LHCN-M2 (cell line): ENCODE measurements at places on chromosomes 13 and 19. TPM values are rescaled to one million over a fixed set of nuclear protein-coding genes. Genes with fewer than 3 reads are reported as not detected.

DNA sequence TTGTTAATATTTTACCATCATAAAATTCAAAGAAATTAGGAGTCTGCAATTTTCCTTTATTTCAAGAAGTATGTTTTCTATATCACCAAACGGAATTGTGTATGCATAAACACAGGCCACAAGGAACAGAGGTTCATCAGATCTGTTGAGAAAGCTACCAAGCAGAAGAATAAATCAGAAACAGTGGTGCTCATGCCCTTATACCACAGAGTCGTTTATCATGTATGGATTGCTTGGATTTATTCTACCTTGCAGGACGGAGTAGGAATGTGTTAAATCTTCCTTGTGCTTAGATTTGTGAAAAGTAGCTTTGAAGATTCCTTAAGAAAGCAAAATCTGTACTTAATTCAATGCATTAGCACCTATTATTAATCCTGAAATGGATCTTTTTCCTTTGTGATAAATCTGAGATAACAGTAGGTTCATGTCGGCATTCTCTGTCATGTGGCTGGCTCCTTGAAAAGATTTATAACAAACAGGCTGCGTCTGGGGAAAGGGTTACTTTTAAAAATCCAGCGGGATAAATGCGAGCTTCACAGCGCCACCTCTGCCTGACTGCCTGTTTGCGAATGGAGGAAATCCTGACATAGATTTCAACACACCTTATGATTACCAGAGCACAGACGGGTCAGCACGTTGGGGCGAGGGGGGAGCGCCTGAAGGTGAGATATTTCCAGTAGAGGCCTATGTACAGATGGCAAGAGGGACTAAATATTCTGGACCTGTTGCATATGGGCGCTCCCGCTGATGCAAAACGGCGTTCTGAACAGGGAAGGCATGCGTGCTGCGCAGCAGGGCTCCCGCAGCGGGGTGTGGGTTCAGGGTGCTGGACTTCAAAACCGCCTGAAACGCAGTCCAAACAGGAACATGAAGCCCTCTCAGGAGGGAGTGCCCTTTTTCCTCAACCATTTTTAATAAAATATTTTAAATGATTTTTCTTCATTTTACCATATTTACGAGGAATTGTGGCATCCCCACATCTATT lies 445.5 kb upstream of the SGCG start:
- no peak for DNase-seq

ZNF333 gene
- total RNA-seq, result 12.9 and 16.9 TPM in 2 replicates

- no peak for DNase-seq
Measured at GRCh38 chr13:30097701-30098100, 209.7 kb downstream of the KATNAL1 start.

GRCh38 chr13:75620020-75620419 lies 16.1 kb upstream of the LMO7 start:
- DNase-seq, result no peak

CYP2F1 gene
- total RNA-seq, result not detected in 2 replicates

GRCh38 chr13:76813891-76814290 lies 72.3 kb downstream of the KCTD12 start:
- no peak for DNase-seq

DNA sequence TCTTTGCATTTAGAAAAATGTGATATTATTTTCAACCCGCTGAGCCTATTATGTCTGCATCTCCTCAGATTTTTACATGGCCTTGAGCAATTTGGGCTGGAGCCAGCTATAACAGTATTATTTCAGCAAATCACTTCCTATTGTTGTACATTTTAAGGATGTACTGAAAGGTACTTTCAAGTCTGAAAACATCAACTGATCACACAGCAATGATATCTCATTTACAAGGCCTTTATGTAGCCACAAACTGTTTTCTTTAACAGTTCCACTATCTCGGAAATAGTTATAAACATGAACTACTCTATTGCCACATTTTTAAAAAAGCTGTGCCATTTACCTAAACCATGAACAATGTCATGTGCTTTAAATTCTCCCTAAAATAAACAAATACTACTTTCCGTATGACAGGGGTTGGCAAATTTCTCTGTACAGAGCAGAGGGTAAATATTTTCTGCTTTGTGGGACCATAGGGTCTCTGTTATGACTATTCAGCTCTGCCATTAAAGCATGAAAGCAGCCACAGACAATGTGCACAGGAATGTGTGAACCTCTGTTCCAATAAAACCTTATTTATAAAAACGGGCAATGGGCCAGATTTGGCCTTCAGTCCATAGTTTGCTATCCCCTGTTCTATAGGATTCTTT lies 560.4 kb downstream of the GPC6 start:
- DNase-seq, result no peak

GRCh38 chr13:79479882-79480281 lies 1.1 kb upstream of the NDFIP2 start:
- DNase-seq, result no peak
